ENCODE measurements at places on chromosomes 2 and 18.

GRCh38 chr2:240356700-240357640 is 78.5 kb upstream of the GPC1 start:
- no peak for DNase-seq

DNA sequence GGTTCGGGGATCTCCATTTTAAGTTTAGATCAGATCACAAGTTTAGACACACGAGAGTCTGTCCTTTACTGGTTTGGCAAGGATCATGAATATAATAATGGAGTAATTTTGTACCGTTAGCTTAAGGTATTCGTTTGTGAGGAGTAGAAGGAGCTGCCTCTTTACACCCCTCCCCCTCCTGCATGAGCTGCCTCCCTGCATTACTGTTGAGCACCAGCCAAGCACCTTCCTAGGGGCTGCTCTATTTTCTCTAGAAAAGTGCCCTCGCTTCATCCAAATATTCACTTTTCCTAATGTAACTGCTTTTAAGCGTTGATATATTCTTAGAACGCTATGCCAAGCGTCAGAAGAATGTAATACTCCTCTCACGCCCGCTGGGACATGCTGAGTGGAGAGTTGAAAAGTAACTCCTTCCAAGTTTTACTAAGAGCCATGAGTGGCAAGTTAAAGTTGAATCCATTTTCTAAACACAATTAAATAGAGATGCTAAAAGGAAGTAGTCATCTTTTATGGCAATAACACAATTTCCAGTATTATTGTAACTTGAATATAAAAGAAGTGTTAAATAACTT is 25.4 kb upstream of the SCN7A start:
- DNase-seq, result no peak

- DNase-seq, result no peak
These were observed 16.7 kb upstream of the MRO start for GRCh38 chr18:50836521-50836957.

DNA sequence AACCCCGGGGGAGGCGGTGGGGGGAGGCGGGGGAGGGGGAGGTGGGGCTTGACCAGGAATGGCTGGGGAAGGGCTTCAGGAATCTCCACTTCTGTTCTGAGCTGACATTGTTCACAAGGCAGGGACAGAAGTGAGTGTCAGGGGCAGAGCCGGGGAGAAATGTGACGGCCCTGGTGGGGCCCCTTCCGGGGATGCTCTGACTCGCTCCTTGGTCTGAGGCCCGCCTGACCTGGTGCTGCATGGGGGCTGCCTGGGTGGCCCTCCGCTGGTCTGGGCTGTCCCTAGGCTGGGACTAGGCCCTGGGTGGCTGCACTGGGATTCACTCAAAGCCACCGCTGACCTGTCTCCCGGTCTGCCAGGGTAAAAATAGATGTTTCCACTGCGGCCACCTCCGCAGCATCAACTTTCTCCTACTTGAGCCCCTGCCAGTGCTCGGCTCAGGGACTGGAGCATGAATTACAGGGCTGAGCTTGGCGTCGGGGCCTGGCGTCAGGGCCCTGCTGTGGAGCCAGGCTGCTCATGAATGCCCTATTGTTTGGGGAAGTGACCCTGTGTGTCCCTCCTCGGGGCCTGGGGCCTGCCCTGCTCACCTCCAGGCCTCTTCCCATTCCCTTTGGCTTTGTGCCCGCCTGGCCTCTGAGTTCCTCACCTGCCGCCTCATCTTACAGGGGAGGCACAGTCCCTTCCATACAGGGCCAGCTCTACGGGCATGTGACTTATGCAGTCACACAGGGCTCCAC is 247.5 kb downstream of the DYSF start:
- no peak for DNase-seq

DNA sequence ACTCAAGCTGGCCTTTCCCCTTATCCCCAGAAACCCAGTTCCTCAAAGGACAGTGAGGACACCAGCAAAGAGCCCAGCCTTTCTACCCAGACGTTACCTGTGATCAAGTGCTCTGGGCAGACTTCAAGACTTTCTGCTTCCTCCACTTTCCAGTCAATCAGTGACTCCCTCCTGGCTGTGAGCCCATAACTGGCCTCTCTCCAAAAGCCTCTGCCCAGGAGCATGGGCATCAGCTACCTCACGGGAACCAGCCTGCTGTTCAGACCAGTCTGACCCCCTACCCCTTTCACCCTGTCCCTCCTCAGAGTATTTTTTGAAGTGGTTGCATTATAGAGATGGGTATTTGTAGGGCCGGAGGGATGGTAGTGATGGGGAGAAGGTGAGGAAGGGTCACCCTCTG is 27.7 kb upstream of the CYP27A1 start:
- DNase-seq, result no peak

Data from CD4-positive, alpha-beta T cell treated with Interleukin-12 subunit alpha and Interleukin-12 subunit beta, for 1 hour (primary cell).